Activated CD4-positive, alpha-beta memory T cell treated with anti-CD3 and anti-CD28 coated beads for 36 hours (primary cell): ENCODE measurements at places on chromosomes 4 and X.

DNA sequence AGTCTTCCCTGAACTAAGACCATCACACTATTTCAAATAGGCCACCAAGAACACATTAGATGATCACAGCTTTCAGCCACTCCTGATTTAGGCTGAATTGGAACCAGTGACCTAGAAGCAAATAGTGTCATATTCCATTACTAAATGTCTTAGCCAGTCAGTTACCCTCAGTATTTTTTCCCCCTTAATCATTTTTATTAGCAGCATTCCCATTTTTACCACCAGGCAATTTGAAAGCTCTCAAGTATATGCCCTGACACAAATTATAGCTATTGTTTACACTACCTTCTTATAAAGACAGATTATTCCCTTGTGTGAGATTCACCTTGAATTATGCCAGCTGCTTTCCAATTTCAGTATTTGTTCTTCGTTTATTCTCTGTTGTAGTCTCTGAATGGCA, 1146.9 kb downstream of the PDHA2 start:
- no peak for DNase-seq

DNA sequence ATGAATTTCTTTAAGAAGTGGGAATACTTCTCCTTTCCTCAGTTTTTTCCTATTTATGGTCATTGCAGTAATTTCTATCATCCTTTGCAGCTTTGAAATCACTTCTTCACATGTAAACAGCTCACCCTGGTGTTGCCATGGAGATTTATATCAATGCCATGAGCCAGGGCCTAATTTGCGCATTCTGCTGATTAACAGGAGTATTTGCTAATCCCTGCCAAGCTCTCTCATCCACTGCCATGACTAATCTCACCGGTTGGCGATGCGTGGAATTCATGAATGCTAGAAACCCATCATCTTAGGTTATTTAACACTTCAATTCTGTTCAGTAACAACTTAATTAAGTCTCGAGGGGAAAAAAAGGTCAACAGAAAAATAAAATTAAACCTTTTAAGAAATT, 11.8 kb upstream of the FGF13 start:
- no peak for DNase-seq

- no peak for DNase-seq
Observed at GRCh38 chrX:132369617-132370326, 119.1 kb downstream of the MBNL3 start.

DNA sequence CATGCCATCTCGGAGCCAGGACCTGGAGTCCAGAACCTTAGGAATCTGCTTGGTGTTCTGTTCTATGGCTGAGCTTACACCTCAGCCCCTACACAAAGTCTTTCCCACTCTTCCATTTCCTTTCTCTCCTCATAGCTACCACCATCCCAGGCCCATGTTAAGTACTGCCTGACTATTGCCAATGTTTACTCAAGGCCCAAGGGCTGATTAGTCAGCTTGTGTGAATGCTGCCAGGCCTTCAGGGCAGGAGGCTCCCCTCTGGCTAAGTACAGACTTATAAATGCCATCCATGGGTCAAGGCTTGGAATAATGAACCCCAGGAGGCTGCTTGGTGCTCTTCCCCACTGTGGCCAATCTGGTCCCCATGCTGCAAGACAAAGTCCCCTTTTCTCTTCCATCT, 411.6 kb upstream of the MAGEB18 start:
- DNase-seq, result no peak

- DNase-seq, result peak; percentile 10
Observed at GRCh38 chr4:125313497-125313896, 1.3 kb upstream of the FAT4 start.

DNA sequence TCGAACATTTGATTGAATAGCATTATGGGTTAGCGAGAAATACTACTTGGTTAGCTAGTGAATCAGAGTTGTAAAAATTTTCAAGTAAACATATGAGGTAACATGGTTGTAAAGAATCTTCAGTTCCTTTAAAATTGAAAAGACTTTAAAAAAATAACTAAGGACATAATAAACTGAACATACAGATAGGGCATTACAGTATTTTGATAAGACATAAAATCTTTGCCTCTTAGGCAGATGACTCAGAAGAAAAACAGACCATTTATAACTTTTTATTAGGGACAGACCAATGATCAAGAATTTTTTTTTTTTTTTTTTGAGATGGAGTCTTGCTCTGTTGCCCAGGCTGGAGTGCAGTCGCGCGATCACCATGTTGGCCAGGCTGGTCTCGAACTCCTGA, 43.1 kb downstream of the PNMA5 start:
- DNase-seq, result no peak

- no peak for DNase-seq
Observed at GRCh38 chr4:66853845-66854244, 691.5 kb downstream of the CENPC start.

GRCh38 chrX:116436358-116436816, at the start of gene SLC6A14:
Gene SLC6A14 (plus strand): TSS chrX:116436606. CDS start chrX:116436710, 104 bp downstream.
- DNase-seq, result no peak

DNA sequence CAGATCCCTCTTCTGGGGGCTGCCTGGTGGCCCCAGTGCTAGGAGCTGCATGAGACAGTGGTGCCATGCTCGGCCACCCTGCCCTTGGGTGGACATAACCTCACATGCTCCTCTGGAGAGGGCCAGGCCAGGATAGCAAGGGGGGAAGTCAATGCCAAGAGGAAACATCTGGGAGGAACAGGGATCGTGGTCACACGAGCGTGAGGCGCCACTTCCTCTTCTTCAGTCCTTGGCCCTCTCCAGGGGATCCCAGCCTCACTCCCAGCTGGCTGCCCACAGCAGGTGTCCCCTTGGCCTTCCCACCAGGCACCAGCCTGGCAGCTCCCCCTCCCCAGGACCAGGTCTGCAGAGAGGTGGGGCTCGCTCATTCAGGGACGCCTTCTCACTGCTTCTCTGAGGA, 28.6 kb downstream of the TBC1D14 start:
- DNase-seq, result no peak

GRCh38 chr4:168019921-168020320, 72.4 kb upstream of the ANXA10 start:
- no peak for DNase-seq

- no peak for DNase-seq
Observed at GRCh38 chrX:21479695-21480270, 105.6 kb downstream of the CNKSR2 start.

DNA sequence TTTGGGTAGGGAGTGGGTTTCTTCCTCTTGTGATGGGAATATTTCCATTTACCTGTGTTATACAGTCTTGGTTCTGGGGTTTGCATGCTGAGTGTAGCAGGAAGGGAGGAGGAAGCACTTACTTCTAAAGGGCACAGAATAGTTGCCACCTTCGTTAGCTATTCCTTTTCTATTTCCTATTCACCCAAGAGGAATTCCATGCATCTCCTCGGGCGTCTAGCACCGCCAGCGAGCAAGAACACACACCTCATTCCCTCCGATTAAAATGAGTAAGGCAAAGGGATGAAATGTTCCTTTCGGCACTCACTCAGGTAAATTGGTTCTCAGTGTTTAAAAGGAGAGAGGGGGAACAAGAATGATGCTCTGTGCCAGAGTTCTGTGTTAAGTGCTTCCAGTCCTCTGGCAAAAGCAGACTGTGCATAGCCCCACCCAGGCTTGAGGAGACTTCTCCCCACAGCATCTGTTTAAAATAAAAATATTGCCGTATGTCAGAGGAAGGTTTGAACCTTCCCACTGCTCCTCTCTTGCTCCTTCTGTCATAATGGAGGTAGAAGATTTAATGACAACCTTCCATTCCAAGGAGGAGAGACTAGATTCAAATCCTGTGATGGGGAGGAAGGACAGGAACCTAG, 351.4 kb downstream of the PTTG2 start:
- DNase-seq, result no peak

GRCh38 chr4:72665171-72665968, 96.3 kb upstream of the ADAMTS3 start:
- no peak for DNase-seq

DNA sequence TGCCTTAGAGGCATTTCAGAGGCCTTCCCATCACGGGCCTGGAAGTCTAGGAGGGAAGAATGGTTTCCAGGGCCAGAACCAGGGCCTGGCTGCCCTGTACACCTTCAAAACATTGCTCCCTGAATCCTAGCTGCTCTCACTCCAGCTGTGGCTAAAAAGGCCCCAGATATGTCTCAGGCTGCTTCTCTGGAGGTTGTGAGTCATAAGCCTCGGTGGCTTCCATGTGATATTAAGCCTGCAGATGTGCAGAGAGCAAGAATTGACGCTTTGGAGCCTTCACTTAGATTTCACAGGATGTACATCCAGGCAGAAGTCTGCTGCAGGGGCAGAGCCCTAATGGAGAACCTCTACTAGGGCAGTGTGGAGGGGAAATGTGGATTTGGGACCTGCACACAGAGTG, 502.5 kb downstream of the GRXCR1 start:
- no peak for DNase-seq

DNA sequence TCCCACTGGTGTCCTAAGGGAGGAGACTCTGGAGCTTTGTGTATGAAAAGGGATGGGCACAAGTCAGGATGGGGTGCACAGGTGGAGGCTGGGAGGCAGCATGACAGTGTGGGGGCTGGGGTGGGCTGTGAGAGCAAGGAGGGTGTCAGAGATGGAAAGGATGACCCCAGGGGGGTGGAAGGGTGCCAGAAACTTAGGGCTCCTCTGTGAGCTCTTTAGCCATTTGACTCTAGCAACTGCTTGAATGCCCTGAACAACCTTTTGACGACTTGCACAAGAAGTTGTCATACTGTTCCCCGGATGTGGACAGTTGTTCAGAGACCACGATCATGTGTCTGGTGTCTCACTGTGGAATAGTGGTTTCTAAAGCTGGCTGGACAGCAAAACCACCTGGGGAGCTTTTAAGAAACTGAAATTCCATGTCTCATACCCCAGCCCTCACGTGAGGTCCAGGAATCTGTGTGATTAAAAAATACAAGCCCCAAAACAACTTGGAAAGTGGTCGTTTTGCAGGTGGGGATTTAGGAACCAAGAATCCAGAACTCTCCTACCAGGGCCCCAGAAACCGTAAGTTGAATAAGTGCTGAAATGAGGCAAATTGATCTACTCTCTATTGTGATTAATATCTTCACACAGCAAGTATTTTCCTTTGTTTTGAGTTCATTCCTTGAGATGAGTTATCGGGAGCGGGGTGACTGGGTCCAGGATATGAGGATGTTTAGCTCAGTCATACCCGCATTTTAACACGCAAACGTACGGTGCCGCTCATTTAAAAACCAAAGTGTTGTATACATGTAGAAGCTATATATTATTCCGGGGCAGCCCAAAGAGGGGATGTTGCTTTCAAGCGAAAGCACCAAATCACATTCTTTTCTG, 3.4 kb downstream of the RHOH start:
- DNase-seq, result peak; percentile 91

DNA sequence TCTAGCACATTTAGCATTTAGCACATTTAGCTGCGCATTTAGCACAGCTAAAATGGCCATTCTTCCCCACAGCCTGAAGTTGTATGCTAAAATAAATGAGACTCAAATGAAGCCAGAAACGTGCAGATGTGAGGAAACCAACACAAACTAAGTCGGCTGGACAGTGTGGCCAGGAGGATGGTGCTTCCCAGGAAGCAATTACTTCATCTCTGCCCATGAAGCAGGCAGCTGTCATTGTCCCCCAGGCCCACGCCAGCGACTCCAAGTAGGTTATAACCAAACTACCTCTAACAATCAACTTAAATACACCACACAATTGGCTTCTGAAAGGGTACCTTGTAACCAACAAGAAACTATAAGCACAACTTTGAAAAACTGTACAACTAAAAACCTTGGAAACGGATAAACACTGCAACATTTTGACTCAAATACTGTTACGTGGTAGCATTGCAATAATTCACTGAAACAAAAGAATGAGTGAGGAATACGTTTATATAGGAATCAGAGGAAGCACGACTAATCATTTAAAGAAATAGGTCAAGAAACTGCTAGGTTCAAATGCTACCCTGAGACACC, 39.2 kb downstream of the AFAP1 start:
- no peak for DNase-seq

DNA sequence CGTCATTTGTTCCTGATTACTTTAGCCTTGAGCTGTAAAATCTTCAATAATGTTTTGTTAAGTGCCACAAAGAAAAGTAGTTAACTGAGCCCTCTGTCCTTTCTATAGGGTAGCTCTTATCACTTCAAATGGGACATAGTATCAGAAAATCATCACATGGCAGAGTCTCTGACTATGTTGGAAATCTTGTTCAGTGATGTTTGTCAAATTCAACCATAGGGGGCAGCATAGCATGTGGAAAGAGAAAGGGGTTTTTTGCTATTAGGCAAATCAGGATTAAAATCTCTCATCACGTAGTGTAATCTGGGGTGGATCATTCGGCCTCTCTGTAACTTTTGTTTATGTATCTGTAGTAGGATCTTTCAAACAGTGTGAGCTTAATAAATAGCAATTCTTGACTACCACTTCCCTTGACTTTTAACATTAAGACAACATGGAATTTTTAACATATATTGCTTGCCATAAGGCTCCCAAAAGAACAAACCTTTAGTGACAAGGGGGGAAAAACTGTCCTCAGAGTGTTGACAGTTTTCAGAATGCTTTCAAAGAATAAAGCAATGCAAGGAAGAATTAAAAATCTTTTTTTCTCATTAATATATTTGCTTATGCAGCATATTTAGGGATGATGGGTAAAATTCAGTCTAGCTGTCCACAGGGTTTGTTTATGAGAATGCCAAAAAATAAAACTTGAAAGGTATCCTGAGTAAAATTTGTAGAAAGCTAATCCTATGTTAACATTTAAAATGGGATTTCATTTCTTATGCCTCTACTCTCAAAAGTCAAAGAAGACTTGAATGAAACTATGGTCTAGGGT, 127.2 kb downstream of the FBXW7 start:
- no peak for DNase-seq
